ENCODE measurements at places on chromosomes 7 and 10.
A peak's percentile ranks its signal among the peaks of the same experiment; 100 is the strongest.

- peaks cover 30% of the 10 kb centered on the region for H3K4me1 ChIP-seq
- peak overlapping the region; percentile 84 for H3K4me3 ChIP-seq
- DNase-seq: no peak
Measured at GRCh38 chr7:32941681-32942414, 15.4 kb upstream of the FKBP9 start.

GRCh38 chr10:121159670-121160069 lies 308.5 kb downstream of the WDR11 start:
- no peaks in the 10 kb centered on the region for H3K27me3 ChIP-seq
- DNase-seq: no peak
- no peaks in the 10 kb centered on the region for H3K36me3 ChIP-seq
- H3K4me1 ChIP-seq: peaks cover 10% of the 10 kb centered on the region
- no peak overlapping the region for H3K27ac ChIP-seq

GRCh38 chr10:59181668-59182067 lies 5.2 kb downstream of the PHYHIPL start:
- no peak overlapping the region for H3K27ac ChIP-seq
- no peak for DNase-seq
- H3K4me3 ChIP-seq: no peak overlapping the region
- peaks cover 10% of the 10 kb centered on the region for H3K4me1 ChIP-seq

DNA sequence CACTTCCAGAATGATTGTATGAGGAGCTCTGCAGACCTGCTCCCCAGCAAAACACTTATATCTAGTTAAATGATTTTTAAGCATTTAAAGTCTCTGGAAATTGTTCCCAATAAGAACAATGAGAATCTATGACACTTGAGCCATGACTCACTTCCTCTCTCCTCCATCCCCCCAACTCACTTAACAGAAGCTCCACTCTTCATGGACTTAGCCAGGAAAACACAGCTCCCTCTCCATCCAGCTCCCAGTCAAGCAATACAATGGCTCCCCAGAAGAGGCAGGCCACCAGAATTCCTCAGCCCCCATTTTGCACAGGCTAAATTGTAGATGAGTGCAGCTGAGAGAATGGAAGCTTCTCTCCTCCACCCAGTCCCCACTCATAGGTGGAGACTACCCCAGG lies 27.0 kb downstream of the AOC1 start:
- H3K36me3 ChIP-seq: no peaks in the 10 kb centered on the region
- no peak overlapping the region for H3K27ac ChIP-seq
- DNase-seq: no peak
- peaks cover 19% of the 10 kb centered on the region for H3K27me3 ChIP-seq
- no peaks in the 10 kb centered on the region for H3K4me1 ChIP-seq

DNA sequence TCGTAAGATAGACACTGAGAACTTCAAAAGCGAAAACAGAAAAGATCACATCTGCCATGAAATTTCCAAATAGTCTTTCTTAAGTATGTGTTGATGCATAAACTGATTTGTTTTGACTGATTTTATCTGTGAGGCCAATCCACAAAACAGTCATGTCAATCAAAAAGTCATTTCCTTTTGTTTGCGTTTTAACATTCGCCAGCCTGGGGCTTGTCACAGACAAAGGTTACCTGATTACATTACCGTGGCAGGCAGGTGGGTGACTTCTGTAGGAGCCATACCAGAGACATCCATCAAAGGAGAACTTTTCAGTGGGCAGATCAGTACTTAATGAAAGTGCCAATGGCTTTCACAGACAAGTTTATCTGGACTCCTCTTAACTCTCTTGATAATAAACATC lies 45.5 kb upstream of the BET1 start:
- no peak overlapping the region for H3K4me3 ChIP-seq
- no peaks in the 10 kb centered on the region for H3K27me3 ChIP-seq
- DNase-seq: no peak
- no peaks in the 10 kb centered on the region for H3K36me3 ChIP-seq

GRCh38 chr10:104122225-104123107 lies 495 bp downstream of the SFR1 start:
- H3K27ac ChIP-seq: peak overlapping the region; percentile 95
- no peaks in the 10 kb centered on the region for H3K27me3 ChIP-seq
- peaks cover 27% of the 10 kb centered on the region for H3K4me1 ChIP-seq

GRCh38 chr7:128000854-128001265 lies 30.4 kb downstream of the LRRC4 start:
- H3K36me3 ChIP-seq: peaks cover 3% of the 10 kb centered on the region
- peaks cover 20% of the 10 kb centered on the region for H3K4me1 ChIP-seq
- H3K27ac ChIP-seq: no peak overlapping the region
- no peaks in the 10 kb centered on the region for H3K27me3 ChIP-seq
- no peak for DNase-seq

DNA sequence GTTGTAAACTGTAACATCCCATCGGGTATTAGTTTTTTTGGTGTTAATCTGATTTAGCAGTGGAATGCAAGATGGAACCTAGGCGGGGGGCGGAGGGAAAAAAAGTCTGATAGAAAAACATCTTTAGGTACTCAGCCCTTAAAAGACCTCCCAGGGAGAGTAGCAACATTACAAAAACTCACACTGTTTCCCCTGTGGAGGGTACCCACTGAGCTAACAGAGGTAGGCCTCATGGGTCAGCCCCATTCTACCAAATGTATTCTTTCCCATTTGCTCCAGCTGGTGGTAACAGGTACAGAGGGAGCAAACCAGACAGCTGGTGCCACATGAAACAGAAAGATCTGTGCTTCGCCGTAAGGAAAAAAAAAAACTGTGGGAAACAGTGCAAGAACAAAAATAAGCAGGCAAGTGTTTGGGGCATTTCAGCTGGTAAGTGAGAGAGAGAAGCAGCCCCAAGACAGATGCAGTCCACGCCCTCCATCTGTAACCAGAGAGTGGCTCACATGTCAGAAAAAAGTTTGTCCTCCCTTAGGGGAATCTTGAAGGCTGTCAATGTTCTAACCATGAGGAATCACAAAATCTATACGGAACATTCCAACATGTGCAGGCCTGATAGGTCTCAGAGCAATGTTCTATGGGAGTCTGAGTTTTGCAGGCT lies 65.3 kb downstream of the HOXA1 start:
- peaks cover 10% of the 10 kb centered on the region for H3K4me1 ChIP-seq
- no peak overlapping the region for H3K4me3 ChIP-seq
- H3K27me3 ChIP-seq: peaks cover 16% of the 10 kb centered on the region
- DNase-seq: no peak
- no peak overlapping the region for H3K27ac ChIP-seq

GRCh38 chr10:842795-843194 lies 88.7 kb downstream of the LARP4B start:
- no peaks in the 10 kb centered on the region for H3K27me3 ChIP-seq
- peaks cover 42% of the 10 kb centered on the region for H3K4me1 ChIP-seq
- DNase-seq: no peak
- H3K4me3 ChIP-seq: no peak overlapping the region

- peaks cover 2% of the 10 kb centered on the region for H3K36me3 ChIP-seq
- H3K27me3 ChIP-seq: no peaks in the 10 kb centered on the region
- H3K4me1 ChIP-seq: peaks cover 21% of the 10 kb centered on the region
- no peak overlapping the region for H3K27ac ChIP-seq
- DNase-seq: no peak
- H3K4me3 ChIP-seq: no peak overlapping the region
Measured at GRCh38 chr10:63481815-63482421, 16.1 kb upstream of the JMJD1C start.

- no peak overlapping the region for H3K27ac ChIP-seq
- H3K36me3 ChIP-seq: no peaks in the 10 kb centered on the region
- H3K4me3 ChIP-seq: no peak overlapping the region
- no peaks in the 10 kb centered on the region for H3K4me1 ChIP-seq
- DNase-seq: no peak
Measured at GRCh38 chr10:106511917-106512316, 652.6 kb downstream of the SORCS1 start.

- H3K4me1 ChIP-seq: peaks cover 21% of the 10 kb centered on the region
- no peaks in the 10 kb centered on the region for H3K36me3 ChIP-seq
Measured at GRCh38 chr7:131861620-131862346, 305.4 kb upstream of the PODXL start.

- no peaks in the 10 kb centered on the region for H3K27me3 ChIP-seq
- H3K27ac ChIP-seq: no peak overlapping the region
- H3K36me3 ChIP-seq: peaks cover 20% of the 10 kb centered on the region
Measured at GRCh38 chr7:19051767-19052375, 65.6 kb downstream of the TWIST1 start.

DNA sequence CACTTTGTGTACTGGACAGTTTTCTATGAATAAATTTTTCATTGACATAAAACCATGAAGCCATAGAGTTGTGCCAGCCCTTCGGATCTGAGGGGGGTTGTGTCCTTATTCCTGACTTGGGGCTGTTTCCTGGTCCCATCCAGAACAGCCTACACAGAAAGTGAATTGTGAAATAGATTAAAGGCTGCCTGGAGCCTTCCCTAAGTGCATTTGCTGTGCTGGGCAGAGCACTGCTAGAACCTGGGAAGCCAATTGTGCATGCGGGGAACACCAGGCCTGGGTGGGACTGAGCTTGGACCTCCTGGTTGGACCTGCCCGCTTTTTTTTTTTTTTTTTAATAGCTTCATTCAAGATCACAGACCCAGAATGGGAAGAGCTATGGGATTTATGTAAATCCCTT lies 238.9 kb downstream of the ARHGAP21 start:
- no peak overlapping the region for H3K27ac ChIP-seq
- H3K4me3 ChIP-seq: no peak overlapping the region
- DNase-seq: no peak

GRCh38 chr7:133248901-133249300 lies 4.0 kb upstream of the EXOC4 start:
- peaks cover 3% of the 10 kb centered on the region for H3K36me3 ChIP-seq
- H3K27me3 ChIP-seq: no peaks in the 10 kb centered on the region
- H3K4me3 ChIP-seq: no peak overlapping the region
- peaks cover 10% of the 10 kb centered on the region for H3K4me1 ChIP-seq

GRCh38 chr10:11757454-11757820 lies 15.3 kb downstream of the ECHDC3 start:
- no peaks in the 10 kb centered on the region for H3K27me3 ChIP-seq
- peaks cover 16% of the 10 kb centered on the region for H3K4me1 ChIP-seq
- DNase-seq: no peak
- H3K36me3 ChIP-seq: peaks cover 4% of the 10 kb centered on the region
- no peak overlapping the region for H3K4me3 ChIP-seq
- peak overlapping the region; percentile 89 for H3K27ac ChIP-seq

DNA sequence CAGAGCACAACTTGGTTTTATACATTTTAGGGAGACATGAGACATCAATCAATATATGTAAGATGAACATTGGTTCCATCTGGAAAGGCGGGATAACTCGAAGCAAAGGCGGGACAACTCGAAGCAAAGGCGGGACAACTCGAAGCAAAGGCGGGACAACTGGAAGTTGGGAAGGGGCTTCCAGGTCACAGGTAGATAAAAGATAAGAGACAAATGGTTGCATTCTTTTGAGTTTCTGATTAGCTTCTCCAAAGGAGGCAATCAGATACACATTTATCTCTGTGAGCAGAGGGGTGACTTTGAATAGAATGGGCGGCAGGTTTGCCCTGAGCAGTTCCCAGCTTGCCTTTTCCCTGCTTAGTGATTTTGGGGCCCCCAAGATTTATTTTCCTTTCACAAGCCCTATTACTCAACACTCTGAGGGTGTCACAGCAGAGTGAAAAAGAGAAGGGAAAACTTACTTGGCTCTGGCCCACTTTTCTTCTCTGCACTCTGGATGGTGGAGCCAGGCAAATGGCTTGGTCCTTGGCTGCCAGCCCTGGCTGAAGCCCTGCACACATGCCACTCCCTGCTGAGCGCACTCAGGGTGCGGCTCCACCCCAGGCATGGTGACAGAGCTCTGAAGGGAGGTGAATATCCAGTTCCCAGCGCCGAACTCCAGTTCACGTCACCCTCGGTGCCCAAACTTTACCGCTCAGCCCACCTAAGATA lies 46.7 kb downstream of the PARD3 start:
- no peak for DNase-seq
- H3K36me3 ChIP-seq: no peaks in the 10 kb centered on the region

DNA sequence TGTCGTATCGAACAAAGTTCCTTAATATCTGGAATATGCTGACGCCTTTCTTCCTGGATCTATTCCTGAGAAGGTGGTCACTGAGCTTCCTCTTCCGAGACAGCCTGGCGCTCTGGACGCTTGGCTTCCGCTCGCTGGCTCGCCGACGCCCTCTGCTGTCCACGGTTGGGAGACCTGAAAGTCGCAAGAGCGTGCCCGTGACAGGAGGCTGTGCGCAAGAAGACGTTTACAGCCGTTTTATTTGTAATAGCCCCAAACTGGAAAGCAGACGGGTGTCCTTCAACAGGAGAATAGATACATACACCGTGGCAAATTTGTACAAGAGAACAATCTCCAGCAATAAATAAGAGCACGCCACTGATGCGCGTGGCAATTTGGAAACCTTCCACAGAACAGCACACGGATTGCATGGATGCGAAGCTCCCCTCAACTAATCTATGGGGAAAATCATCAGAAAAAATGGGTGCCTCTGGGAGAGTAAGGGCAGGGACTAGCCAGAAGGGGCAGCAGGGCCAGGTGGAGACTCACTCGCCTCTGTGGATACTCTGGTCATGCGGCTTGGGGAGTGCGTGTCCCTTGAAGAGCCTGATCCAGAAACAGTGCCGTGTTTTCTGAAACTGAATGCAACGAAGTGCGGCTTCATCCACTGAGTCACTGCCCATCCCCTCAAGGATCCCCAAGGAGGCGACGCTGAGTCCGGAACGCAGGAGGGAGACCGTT lies 41.5 kb upstream of the BNIP3 start:
- no peak for DNase-seq
- peaks cover 5% of the 10 kb centered on the region for H3K4me1 ChIP-seq
- peaks cover 39% of the 10 kb centered on the region for H3K27me3 ChIP-seq
- no peaks in the 10 kb centered on the region for H3K36me3 ChIP-seq
- no peak overlapping the region for H3K27ac ChIP-seq

DNA sequence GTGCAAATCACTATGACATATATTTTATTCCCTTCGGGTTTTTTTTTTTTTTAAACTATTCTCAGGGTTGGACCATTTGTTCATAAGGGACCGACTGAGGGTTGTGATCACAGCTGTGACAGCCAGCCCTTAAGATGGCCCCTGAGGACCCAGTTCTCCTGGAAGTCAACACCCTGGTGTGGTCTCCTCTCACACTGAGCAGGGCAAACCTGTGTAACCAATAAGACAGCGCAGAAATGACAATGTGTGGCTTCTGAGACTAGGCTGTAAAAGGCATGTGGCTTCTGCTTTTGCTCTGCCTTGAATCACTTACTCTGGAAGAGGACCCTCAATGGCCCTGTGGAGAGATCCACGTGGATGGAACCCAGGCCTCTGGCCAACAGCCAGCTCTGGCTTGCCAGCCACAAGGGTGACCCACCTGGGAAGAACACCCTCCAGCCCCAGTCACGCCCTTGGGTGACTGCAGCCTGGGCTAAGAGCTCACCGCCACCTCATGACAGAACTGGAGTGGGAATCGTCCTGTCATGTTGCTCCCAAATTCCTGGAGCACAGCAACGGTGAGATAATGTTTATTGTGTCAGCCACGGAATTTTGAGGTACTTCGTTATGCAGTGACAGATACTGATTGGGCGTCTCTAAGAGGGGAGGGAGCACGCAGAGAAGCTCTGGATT lies 127.1 kb downstream of the CLEC2L start:
- no peak overlapping the region for H3K4me3 ChIP-seq
- H3K4me1 ChIP-seq: peaks cover 59% of the 10 kb centered on the region
- peaks cover 5% of the 10 kb centered on the region for H3K36me3 ChIP-seq
- no peak overlapping the region for H3K27ac ChIP-seq

Data from chondrocyte (in vitro differentiated cells).